ENCODE measurements at places on chromosomes 12 and 14. TPM values are rescaled to one million over a fixed set of nuclear protein-coding genes. Genes with fewer than 3 reads are reported as not detected.

LHX5 gene
- not detected for total RNA-seq

MYO1H gene
- not detected for total RNA-seq

CDC42BPB gene
- 66.6 TPM for total RNA-seq

NELL2 gene
- not detected for total RNA-seq

IFNG gene
- not detected for total RNA-seq

OLR1 gene
- total RNA-seq = 1.1 TPM

TAS2R8 gene
- total RNA-seq = not detected

NUAK1 gene
- 11.0 TPM for total RNA-seq

IRAK3 gene
- 0.14 TPM for total RNA-seq

VRTN gene
- not detected for total RNA-seq

TSPAN8 gene
- total RNA-seq = 0.67 TPM

IQSEC3 gene
- not detected for total RNA-seq

SIX4 gene
- 3.3 TPM for total RNA-seq

CISTR gene
- not detected for total RNA-seq

CD163 gene
- total RNA-seq = not detected

IFNG-AS1 gene
- total RNA-seq = not detected

PTGER2 gene
- total RNA-seq = 1.3 TPM

UNC79 gene
- 0.02 TPM for total RNA-seq

FAIM2 gene
- total RNA-seq = not detected

CMA1 gene
- not detected for total RNA-seq

LACRT gene
- total RNA-seq = not detected

KERA gene
- not detected for total RNA-seq

CTSG gene
- not detected for total RNA-seq

MYH6 gene
- not detected for total RNA-seq

TCL1B gene
- not detected for total RNA-seq

TPCN1 gene
- total RNA-seq = 20.1 TPM

BEST3 gene
- total RNA-seq = 2.7 TPM

USP5 gene
- total RNA-seq = 95.2 TPM

ING4 gene
- total RNA-seq = 17.6 TPM

SLC38A4 gene
- total RNA-seq = not detected

FOXN4 gene
- total RNA-seq = not detected

CBLN3 gene
- 1.4 TPM for total RNA-seq

TNFAIP2 gene
- total RNA-seq = 349 TPM

CLEC4D gene
- not detected for total RNA-seq

PRB4 gene
- not detected for total RNA-seq

CD69 gene
- total RNA-seq = not detected

OVCH1 gene
- not detected for total RNA-seq

SLC10A1 gene
- not detected for total RNA-seq

PRB2 gene
- not detected for total RNA-seq

PIWIL1 gene
- not detected for total RNA-seq
